Activated CD8-positive, alpha-beta memory T cell treated with anti-CD3 and anti-CD28 coated beads for 48 hours (primary cell): ENCODE measurements at places on chromosomes 3 and 15.

DNA sequence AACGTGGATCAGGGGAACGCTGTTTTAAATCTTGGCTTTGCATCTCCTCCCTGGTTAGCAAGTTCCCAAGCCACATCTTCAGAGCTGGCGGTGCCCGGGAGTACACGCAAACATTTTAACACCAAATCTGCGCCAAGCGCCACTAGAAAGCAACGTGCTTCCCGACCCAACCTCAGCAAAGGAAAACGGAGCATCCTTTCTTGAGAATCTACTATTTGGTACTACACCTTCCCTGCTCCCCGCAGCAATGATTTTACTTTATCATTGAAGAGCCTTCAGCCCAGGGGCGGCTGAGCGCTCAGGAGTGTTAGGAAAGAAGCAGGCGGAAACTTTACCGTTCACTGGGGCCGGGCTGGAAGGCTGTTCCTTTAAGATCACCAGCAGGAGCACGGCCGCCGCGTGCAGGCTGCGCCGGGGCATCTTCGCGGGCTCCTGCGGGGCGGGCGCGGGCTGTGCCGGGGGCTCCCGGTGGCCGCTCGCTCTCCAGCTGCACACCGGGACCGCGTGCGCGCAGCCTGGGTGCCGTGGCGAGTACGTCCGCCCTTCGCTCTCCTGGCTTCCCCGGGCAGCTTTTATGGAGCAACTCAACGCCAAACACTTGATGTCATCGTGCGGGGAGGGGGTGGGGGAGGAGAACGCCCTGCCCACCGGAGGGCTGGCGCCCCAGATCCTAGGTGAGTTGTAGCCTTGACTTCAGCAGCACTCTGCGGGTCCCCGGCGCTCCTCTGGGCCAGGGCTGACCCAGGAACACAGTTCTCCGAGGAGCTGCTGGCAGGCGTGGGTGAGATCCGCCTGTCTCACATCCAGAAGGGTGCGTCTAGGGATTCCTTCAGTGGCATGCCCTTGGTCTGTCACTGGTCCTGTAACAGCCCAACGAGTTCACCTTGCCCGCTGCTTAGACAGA, at the start of gene CA12:
Gene CA12, minus strand, starts transcription at position 546 of the 904 bp plus-strand sequence. Its CDS starts 126 bp downstream, at position 420.
- no peak for DNase-seq

DNA sequence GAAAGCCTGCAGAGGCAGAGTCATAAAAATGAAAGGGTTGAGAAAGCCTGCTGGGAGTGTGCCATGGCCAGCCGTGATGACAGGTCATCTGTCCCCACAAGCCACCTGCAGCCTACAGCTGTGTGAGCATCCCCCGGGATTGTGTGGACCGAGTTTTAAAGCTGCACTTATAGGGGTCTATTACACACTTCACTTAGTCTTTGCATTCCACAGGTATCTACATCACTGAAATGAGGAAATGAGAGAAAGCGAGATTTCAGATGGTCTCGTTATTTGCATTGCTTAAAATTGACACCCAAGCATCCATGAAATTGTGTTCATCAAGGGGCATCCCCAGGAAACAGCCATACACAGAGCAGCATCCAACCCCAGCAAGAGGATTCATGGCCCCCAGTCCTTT, 137.6 kb upstream of the TRIM42 start:
- no peak for DNase-seq

DNA sequence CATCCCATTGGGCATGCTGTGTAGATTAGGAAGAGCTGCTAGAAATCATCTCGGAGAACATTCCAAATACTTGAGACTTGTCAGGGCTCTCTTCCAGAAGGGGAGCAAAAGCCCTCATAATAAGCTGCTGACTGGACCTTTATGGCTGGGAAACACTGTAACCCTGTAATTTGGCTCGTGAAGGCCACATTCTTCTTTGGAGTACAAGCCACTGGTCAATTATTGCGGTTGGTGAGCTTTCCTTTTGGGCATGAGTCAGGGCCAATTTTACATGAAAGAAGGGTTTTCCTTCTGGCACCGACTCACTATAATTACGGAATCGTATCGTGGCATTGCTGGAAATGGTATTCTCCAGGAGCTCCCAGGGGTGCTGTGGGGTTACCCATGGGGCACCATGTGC, 434.5 kb upstream of the RGMA start:
- no peak for DNase-seq

- no peak for DNase-seq
Observed at GRCh38 chr3:32848215-32848614, 30.4 kb downstream of the TRIM71 start.

DNA sequence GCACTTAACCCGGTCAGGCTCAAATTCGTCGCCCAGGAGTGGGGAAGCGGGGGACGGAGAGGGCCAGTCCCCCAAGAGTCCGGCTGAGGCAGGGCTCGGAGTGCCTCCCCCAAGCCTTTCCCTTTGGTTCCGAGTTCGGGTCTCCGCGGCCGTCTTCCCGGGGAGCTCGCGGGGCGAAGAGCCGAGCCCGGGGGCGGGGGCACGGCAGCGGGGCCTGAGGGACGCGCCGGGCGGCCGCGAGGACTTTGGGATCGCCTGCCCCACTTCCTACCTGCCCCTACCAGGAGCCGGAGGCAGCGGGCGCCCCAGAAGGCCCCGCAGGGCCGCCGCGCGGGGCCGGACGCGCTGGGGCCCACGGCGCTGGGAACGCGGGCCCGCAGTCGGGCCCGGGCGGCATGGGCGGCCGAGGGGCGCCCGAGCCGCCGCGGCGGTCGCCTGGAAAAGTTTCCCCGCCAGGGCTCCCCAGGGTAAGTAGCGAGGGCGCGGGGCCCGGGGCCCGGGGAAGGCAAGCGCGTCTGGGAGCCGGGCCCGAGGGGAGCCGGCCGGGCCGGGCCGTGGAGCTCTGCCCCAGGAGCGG, 2.8 kb downstream of the FURIN start:
- no peak for DNase-seq
